ENCODE measurements at places on chromosomes 16 and 17. TPM values are rescaled to one million over a fixed set of nuclear protein-coding genes. Genes with fewer than 3 reads are reported as not detected.

Gene CCL1
- 0.67 TPM for total RNA-seq

Gene KRT31
- total RNA-seq: not detected

Gene NPIPA3
- total RNA-seq: 2.1 TPM

Gene TEX19
- total RNA-seq: not detected

Gene VPS35
- 114 TPM for total RNA-seq

DNA sequence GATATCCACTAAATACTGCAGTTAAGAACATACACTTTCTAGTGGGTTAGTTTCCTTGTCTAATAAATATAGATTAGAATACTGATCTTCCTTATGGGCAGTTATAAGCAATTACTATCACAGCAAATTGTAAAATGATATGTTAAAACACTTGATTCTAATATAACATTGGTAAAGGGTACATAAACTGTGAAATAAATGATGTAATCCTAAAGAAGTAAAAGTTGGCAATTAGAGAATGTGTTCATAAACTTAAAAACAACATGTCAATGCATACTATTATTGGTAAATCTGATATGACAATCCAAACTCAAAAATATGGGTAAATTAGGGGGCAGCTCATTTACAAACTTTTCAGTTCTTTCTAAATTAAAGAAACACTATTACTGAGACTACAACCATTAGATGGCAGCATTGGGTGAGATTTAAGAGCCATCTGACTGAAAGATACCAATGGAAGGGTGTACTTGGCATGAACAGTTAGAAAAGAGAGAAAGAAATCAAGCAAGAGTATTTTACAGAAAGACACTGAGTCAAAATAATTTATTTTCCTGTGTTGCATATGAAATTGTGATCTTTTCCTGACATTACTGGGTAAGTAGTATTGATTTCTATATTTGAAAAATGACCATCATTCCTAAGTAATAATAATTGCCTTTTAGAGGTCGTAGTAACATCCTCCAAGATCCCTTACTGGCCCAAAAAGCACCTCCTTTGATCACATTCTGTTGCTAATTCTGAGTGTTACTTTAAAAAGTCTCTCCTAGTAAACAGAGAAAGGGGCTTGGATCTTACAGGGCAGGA, 119.6 kb downstream of the SPAG9 start:
- H3K4me3 ChIP-seq: no peak overlapping the region
- H3K27ac ChIP-seq: no peak overlapping the region
- H3K4me1 ChIP-seq: no peaks in the 10 kb centered on the region
- H3K27me3 ChIP-seq: no peaks in the 10 kb centered on the region
- peaks cover 18% of the 10 kb centered on the region for H3K36me3 ChIP-seq
- DNase-seq: no peak

DNA sequence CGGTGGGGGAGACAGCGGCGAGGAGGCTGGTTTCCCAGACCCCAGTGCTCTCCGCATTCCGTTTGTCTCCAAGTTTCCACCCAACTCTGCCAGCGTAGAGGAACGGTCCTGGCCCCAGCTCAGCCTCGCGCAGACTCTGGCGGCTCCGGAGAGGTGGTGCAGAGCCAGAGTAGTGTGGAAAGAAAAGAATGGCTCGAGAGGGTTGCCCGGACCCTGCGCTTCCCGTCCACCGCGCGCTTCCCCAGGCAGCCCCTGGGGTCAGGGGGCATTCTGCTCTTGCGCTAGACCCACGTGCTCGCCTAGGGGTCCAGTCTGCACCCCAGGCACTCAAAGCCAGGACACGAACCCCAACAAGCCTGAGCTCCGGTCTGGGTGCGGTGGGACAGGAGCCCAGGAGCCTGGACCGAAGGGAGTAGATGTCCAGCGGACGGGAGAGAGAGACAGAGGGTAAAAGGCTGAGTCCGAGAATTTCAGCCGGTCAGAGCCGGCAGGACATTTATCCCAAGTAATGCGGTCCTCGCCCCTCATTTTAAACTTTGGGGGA, 3.8 kb downstream of the PMP22 start:
- H3K27me3 ChIP-seq: peaks cover 70% of the 10 kb centered on the region
- H3K4me3 ChIP-seq: peak overlapping the region; percentile 58
- DNase-seq: no peak
- no peaks in the 10 kb centered on the region for H3K36me3 ChIP-seq
- H3K27ac ChIP-seq: no peak overlapping the region

- peaks cover 2% of the 10 kb centered on the region for H3K27me3 ChIP-seq
- H3K4me1 ChIP-seq: no peaks in the 10 kb centered on the region
- H3K4me3 ChIP-seq: no peak overlapping the region
Measured at GRCh38 chr16:14398014-14398717, 231.9 kb downstream of the PARN start.

- H3K27me3 ChIP-seq: peaks cover 4% of the 10 kb centered on the region
- no peaks in the 10 kb centered on the region for H3K36me3 ChIP-seq
- no peaks in the 10 kb centered on the region for H3K4me1 ChIP-seq
- DNase-seq: no peak
- H3K27ac ChIP-seq: no peak overlapping the region
Measured at GRCh38 chr16:26118575-26118974, 426.8 kb downstream of the HS3ST4 start.

GRCh38 chr16:4537376-4538343, 913 bp downstream of the CDIP1 start:
- peaks cover 12% of the 10 kb centered on the region for H3K36me3 ChIP-seq
- DNase-seq: no peak
- peak overlapping the region; percentile 65 for H3K4me3 ChIP-seq
- no peak overlapping the region for H3K27ac ChIP-seq

DNA sequence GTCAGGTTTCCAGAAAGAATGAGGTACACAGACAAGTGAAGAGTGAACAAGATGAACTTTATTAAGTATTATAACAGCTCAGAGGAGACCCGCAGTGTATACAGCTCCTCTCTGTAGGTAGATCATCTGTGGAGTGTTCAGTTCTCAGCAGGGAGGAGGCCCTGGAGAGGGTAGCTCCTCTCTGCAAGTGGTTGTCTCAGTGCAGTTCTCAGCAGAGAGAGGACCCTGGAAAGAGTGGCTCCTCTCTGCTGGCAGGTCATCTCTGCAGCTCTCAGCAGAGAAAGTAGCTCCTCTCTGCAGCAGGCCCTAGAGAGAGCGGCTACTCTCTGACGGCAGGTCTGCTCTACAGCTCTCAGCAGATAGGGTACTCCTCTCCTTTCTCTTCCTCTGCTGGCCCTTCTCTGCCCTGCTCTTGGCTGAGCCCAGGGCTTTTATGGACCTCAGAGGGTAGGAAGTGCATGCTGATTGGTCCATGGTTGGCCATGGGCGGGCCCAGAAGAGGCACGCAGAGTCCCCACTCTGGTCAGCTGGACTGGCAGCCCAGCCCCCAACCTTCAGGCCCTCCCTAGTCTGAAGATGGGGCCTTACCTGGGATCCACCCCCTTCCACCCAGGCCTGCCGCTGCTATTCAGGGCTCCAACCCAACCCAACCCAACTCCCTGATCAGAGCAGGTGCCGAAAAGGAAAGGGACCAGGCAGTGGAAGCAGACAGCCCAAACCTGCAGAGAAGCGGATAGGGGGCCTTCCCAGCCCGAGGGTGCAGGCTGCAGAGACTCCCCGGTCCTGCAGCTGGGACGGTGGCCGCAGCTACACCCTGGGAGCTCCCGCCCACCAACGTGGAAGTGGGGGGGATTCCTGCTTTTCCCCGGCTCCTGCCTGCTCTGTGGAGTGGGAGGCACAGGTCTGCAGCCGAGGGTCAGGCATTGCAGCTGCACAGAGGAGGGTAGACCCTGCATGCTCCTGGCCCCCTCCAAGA, 18.5 kb upstream of the DNAJA2 start:
- DNase-seq: no peak
- no peak overlapping the region for H3K27ac ChIP-seq
- H3K4me3 ChIP-seq: no peak overlapping the region
- no peaks in the 10 kb centered on the region for H3K27me3 ChIP-seq
- H3K36me3 ChIP-seq: no peaks in the 10 kb centered on the region
- peaks cover 4% of the 10 kb centered on the region for H3K4me1 ChIP-seq

DNA sequence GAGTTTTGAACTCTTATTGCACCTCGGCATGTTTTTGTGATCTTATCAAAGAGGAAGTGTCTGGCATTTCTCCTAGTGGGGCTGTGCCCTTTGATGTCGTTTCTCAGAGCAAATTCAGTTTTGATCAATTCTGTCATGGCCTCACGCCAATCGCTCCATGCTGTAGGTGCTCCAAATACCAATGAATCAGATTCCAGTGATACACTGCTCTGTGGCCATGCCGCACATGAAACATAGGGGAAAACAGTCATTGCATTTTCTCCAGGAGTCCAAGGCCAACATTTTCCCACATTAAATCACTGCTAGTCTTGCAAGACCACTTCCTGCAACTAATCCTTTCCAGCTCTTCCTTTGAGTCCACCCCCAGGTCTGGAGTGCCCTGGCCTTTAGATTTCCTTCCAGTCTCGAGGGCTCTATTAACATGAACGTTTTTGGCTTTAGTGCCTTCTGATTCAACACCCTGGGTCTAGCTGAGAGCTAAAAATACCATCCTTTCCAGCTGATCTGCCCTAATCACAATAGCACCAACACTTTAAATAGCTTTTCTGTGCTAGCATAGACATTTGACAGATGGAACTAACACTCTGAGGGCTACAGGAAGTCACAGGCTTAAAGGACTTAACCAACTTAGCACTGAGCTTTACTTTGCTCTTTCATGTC, 18.2 kb upstream of the RASL10B start:
- peaks cover 21% of the 10 kb centered on the region for H3K4me1 ChIP-seq
- DNase-seq: no peak
- no peak overlapping the region for H3K27ac ChIP-seq
- no peaks in the 10 kb centered on the region for H3K27me3 ChIP-seq
- no peak overlapping the region for H3K4me3 ChIP-seq

- DNase-seq: peak; percentile 62
- peak overlapping the region; percentile 43 for H3K27ac ChIP-seq
- H3K4me1 ChIP-seq: peaks cover 37% of the 10 kb centered on the region
- H3K36me3 ChIP-seq: peaks cover 4% of the 10 kb centered on the region
- no peaks in the 10 kb centered on the region for H3K27me3 ChIP-seq
Measured at GRCh38 chr16:68229431-68230175, 6.3 kb downstream of the ESRP2 start.

GRCh38 chr17:32275060-32276042, 9.7 kb downstream of the RHBDL3 start:
- H3K27me3 ChIP-seq: peaks cover 9% of the 10 kb centered on the region
- H3K4me3 ChIP-seq: no peak overlapping the region
- peak; percentile 19 for DNase-seq

- DNase-seq: no peak
- no peak overlapping the region for H3K27ac ChIP-seq
- no peaks in the 10 kb centered on the region for H3K27me3 ChIP-seq
- no peaks in the 10 kb centered on the region for H3K36me3 ChIP-seq
- peaks cover 18% of the 10 kb centered on the region for H3K4me1 ChIP-seq
Measured at GRCh38 chr17:1203967-1204291, 24.1 kb upstream of the ABR start.

DNA sequence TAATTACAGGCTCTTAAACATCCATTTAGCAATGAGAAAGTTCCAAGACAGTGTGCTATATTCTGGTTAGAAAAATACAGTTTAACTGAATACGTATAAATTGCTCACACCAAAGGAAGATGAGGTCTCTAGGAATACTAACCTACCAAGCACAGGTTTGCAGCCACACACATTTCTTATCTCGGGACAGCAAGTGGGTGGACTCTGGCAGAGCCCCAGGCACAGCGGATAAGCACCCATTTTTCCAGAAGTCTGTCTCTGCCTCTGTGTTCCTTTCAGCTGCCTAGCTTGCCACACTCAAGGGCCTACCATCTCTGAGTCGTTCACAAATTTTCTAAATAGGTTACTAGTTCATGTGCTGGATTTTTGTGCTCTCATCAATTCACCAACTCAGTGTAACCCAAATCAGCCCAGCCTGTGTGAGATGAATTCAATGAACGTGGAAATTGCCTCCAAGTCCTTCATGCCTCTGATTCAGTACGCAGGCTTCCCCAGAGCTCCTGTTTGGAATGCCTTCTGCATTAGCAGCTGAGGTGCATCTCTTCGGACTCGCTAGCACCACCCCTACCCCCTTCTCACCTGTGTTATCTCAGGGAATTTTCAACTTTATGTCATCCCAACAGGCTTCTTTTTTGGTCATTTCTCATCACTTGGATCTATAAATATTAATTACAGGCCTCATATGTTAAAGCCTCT, 581.0 kb upstream of the CDH11 start:
- H3K27me3 ChIP-seq: no peaks in the 10 kb centered on the region
- no peak overlapping the region for H3K4me3 ChIP-seq
- H3K4me1 ChIP-seq: no peaks in the 10 kb centered on the region
- H3K27ac ChIP-seq: no peak overlapping the region
- H3K36me3 ChIP-seq: no peaks in the 10 kb centered on the region

- no peaks in the 10 kb centered on the region for H3K4me1 ChIP-seq
- no peak overlapping the region for H3K4me3 ChIP-seq
- DNase-seq: no peak
- H3K36me3 ChIP-seq: peaks cover 19% of the 10 kb centered on the region
- H3K27ac ChIP-seq: no peak overlapping the region
- no peaks in the 10 kb centered on the region for H3K27me3 ChIP-seq
Measured at GRCh38 chr16:47213761-47214440, 70.2 kb upstream of the NETO2 start.

DNA sequence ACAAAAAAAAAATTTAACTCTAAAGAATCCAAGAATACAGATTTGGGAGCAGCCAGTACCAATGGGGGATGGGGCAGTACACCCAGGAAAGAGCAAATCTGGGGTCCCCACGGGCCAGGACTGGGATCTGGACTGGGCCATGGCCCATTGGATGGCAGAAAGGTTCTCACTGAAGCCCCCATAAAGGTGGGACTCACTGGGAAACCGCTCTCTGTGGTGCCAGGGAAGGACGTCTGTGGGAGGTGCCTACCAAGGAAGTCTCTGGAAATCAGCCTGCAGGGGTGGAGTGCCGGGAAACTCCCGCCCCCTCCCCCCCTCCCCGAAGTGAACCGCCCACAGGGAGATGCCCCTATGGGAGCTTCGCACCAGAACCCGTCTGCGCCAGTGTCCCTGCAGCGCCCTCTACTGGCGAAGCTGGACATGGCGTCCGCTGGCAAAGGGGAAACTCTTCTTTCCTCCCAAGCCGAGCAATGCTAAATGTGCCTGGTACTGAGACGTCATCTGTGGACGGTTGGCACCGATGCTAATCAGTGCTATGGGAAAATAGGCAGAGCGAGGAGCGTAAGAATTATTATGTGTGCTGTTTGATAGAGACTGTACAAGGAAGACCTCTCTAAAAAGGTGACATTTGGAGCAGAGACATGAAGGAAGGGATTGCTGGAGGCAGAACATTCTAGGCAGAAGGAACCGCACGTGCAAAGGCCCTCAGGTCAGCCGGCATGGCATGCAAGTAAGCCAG, 671.1 kb downstream of the WWOX start:
- H3K4me1 ChIP-seq: peaks cover 80% of the 10 kb centered on the region
- DNase-seq: peak; percentile 93
- peak overlapping the region; percentile 65 for H3K4me3 ChIP-seq
- peak overlapping the region; percentile 87 for H3K27ac ChIP-seq
- peaks cover 13% of the 10 kb centered on the region for H3K36me3 ChIP-seq

DNA sequence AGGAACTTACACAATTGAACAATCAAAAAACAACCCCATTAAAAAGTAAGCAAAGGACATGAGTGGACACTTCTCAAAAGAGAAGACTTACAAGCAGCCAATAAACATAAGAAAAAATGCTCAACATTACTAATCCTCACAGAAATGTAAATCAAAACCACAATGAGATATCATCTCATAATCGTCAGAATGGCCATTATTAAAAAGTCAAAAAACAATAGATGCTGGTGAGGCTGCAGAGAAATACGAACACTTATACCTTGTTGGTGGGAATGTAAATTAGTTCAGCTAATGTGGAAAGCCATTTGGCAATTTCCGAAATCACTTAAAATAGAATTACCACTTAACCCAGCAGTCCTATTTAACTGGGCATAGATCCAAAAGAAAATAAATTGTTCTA, 301.9 kb upstream of the KCNJ16 start:
- no peaks in the 10 kb centered on the region for H3K27me3 ChIP-seq
- no peaks in the 10 kb centered on the region for H3K36me3 ChIP-seq
- no peaks in the 10 kb centered on the region for H3K4me1 ChIP-seq
- no peak overlapping the region for H3K27ac ChIP-seq
- no peak for DNase-seq
- no peak overlapping the region for H3K4me3 ChIP-seq

Measured in activated CD4-positive, alpha-beta memory T cell treated with anti-CD3 and anti-CD28 coated beads for 36 hours (primary cell).